Activated T-cell treated with anti-CD3 and anti-CD28 coated beads for 24 hours (primary cell): ENCODE measurements at places on chromosomes 12 and 14.

- DNase-seq, result no peak
These were observed 50.5 kb upstream of the CCDC175 start for GRCh38 chr14:59627011-59627520.

DNA sequence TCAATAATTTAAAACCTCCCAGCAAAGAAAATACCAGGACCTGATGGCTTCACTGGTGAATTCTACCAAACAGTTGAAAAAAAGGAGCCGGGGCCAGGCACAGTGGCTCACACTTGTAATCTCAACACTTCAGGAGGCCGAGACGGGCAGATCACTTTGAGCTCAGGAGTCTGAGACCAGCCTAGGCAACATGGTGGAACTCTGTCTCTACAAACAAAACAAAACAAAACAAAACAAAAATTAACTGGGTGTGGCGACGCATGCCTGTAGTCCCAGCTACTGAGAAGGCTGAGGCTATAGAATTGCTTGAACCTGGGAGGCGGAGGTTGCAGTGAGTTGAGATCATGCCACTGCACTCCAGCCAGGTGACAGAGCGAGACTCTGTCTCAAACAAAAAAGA, 13.7 kb upstream of the TROAP start:
- DNase-seq, result no peak

DNA sequence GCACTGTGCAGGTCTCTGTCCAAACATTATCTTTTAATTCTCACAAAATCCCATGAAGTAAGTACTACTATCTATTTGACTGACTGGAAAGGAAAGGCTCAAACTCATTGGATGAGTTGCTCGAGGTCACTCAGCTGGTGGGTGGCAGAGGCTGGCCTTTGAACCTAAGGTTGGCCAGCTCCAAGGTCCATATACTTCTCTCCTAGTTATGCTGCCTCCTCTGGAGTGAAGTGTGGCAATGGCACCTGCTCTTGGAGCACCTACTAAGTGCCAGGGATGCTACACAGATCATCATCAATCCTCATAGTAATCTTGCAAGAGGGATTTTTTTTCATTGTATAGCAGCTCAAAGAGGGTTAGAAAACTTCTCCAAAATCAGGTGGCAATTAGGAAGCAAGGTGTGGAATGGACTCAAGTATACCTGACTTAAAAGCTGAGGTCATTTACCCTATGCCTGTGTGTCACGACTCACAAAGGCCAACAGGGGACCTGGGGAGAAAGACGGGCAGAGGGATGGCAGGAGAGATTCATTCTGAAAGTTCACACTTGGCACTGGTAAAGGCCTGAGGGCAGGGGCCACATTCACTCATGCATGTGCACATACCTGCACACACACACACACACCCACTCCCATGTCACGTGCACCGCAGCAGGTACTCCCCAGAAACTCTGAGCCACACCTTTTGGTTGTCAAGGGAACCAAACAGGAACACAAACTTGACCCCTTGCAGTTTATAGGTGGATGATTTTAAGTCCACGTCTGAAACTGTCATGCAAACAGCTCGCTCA, 146.4 kb downstream of the FOXN3 start:
- DNase-seq, result no peak

GRCh38 chr12:39616251-39616650, 3.4 kb downstream of the ABCD2 start:
- no peak for DNase-seq

DNA sequence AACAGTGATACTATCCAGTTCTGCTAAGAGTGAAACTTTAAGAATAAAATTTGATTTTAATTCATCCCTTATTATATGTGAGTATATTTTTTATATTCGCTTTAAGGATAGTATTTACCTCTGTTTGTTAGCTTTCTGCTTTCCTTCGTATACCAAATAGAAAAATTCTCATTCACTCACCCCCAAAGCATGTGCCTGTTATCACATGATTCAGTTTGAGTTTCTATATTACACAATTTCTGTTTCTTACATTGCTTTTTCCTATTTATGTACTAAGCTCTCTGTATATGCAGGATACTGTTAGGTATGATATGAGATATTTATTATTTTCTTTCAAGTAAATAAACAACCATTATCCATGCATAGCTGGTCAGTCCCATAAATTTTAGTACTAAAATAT, 275.2 kb downstream of the FBXL14 start:
- no peak for DNase-seq

DNA sequence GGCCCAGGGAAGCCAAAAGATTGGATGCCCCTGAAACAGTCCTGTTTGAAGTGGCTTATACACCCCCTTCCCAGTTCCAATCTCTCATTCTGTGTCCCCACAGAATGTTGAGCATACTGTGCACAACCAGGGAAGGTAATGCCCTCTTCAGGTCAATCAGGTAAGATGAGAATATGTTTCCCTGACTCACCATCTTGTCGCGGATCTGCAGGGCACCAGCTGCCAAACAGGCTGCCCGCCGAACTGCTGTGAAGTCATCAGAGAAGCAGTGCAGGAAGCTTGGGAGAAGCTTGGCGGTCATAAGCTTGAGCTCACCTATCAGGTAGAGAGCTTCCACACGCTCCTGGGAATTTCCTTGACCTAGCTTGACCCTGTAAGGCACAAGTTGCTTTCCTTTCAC, 9.6 kb downstream of the RIOX1 start:
- DNase-seq, result no peak

DNA sequence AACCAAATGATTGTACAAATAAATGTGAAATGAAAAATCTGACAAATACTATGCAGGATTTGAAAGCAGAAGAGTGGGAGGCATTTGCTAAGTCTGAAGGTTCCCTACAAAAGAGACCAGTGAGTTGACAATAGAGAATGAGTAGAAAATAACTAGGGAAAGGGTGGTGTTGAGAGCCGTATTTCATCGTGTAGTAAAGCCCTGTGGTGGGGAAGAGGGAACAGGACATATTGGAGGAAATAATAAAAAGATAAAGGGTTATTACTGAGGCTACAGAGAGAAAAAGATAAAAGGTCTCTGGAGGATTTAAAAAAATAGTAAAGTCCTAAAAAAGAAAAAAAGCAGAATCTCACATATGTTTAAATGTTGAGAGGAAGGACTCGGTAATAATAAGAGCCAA, 268.8 kb downstream of the DUSP6 start:
- no peak for DNase-seq

GRCh38 chr12:53051058-53051880, 1.4 kb downstream of the TNS2 start:
- no peak for DNase-seq

DNA sequence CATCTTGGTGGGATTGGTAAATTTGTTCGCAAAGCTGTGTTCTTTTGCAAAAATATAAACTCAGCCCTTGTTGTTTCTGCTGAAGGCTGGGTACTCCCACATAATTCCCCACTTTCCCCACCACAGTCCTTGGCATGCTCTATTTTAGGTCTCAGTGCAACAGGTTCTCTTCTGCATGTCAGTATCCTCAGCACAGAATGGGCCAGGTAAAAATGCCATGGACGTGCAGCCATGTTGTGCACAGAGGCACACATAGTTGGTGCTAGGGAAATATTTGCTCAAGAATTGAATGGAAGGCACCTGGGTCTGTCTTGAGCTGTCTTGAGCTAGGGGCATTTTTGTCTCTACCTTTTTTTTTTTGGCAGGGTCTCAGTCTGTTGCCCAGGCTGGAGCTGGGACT, 87.8 kb upstream of the LHX5 start:
- no peak for DNase-seq

DNA sequence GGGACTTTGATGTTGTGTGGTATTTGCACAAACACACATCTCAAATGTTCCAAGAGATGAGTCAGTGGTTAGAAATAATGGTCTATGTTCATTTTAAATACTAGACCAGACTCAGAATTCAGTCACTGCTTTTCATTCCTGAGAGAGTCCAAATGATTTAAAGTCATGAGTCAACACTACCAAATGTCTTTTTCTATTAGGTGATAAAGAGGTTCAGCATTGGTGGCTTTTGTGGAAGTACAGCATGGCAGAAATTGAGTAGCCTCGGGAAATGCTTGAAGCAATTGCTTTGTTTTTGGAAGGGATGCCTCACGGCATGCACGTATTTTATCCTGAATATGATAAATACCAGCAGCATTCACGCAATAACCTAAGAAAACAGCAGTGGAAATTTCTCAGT, 115.7 kb downstream of the DIO2 start:
- DNase-seq, result no peak

DNA sequence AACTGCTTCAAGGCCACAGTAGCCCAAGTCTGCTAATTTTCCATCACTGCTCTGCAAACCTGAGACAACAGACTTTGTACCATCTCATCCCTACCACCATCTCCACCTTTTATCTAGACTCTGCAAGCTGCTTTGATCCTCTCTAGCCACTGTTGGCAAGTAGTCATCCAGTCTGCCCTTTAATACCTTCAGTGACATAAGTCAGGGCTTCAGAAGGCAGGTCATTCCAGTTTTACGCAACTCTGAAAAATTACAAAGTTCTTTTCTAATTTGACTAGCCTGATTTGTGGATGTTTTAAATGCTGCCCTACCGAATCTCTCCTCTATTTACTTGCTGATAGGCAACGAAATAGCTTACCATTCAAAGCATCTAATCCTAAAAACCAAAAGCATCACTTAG, 2.8 kb downstream of the FERMT2 start:
- no peak for DNase-seq
